ENCODE measurements at places on chromosomes 12 and 14. TPM values are rescaled to one million over a fixed set of nuclear protein-coding genes. Genes with fewer than 3 reads are reported as not detected.

MMP14 gene
- 603 TPM for total RNA-seq

GRCh38 chr12:26711569-26711968, 121.4 kb downstream of the ITPR2 start:
- peaks cover 13% of the 10 kb centered on the region for H3K36me3 ChIP-seq
- H3K27me3 ChIP-seq = no peaks in the 10 kb centered on the region
- no peak overlapping the region for H3K4me3 ChIP-seq
- no peak overlapping the region for H3K27ac ChIP-seq
- H3K4me1 ChIP-seq = no peaks in the 10 kb centered on the region
- DNase-seq = no peak

DNA sequence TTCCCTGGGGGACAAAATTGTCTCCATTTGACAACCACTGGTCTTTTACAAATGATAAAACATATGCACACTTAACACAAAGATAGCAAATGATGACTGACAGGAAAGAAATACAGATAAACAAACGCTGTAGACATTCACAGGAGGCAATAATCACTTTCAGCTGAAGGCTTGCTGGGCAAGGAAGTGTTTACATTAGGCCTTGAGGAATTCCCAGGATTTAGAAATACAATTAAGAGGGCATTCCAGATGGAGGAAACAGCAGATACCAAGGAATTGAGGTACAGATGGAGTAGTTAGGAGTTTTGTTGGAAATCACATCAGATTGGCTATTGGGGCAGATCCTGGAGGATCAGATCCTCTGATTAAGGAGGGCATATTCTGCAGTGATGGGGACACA, 93.9 kb downstream of the DYRK2 start:
- no peaks in the 10 kb centered on the region for H3K27me3 ChIP-seq
- no peaks in the 10 kb centered on the region for H3K4me1 ChIP-seq
- no peak overlapping the region for H3K27ac ChIP-seq
- DNase-seq = no peak
- H3K36me3 ChIP-seq = no peaks in the 10 kb centered on the region

- no peak overlapping the region for H3K27ac ChIP-seq
- H3K36me3 ChIP-seq = no peaks in the 10 kb centered on the region
- H3K4me1 ChIP-seq = no peaks in the 10 kb centered on the region
- no peak for DNase-seq
- no peaks in the 10 kb centered on the region for H3K27me3 ChIP-seq
Observed at GRCh38 chr12:120740871-120741270, 15.2 kb downstream of the ACADS start.

DNA sequence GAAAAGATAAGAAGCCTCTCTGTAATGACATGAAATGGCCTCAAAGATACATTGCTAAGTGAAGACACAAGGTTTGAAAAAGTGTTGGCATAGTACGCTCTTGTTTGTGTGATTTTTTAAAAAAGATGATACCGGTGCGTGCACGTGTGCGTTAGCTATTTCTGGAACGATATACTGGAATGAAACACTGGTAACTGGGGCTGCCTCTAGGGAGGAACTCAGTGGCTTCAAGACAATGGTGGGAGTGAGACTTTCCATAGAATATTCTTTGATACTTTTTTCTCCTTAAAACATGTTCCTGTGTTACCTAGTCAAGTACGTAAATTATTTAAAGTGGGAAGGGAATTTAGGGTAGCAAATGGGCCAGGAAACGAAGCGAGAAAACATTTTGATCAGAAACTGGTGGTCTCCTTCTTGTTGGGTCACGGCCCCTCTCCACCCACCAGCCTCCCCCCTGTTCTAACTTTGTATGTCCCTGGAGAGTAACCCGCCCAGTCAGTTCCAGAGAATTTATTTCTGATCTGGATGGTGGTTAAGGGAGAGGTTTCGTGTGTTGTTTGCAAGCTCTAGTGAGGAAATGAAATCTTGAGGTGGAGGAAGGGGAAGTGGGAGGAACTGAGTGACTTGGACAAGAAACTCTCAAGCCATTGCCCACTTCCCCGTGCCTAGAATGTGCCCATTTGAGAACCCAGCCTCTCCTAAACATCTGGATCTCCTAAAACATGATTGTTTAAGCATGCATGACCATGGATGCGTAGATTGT, 6.6 kb downstream of the FGF6 start:
- no peaks in the 10 kb centered on the region for H3K36me3 ChIP-seq
- no peak overlapping the region for H3K4me3 ChIP-seq
- H3K4me1 ChIP-seq = no peaks in the 10 kb centered on the region

TSPAN11 gene
- total RNA-seq = 4.5 TPM

DNA sequence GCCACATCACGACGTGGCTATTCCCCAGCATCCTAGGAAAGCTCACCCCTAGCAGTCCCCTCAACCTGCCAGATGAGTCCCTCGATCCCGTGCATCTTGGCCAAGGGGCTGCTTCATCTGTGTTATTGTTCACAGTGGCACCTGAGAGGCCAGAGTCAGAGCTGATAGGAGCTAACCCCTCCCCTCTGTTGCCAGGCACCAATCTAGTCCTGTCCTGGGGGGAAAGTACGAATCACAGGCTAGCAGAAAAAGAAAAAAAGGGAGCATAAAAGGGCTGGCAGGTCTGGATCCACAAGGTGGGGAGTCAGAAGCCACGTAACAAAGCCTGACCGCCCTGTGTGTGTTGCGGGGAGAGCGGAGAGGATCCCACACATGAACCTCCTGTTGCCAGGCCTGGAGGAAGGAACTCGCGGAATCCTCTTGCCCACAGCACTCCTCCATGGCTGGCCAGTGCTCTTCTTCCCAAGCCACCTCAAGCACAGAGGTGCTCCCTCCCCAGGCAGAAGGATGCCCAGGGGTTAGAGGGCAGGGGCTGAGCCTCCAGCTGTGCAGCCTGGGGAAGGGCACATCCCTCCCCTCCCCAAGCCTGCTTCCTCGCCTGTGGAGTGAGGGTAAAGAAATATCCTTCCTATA, 91.8 kb downstream of the ITPK1 start:
- H3K36me3 ChIP-seq = no peaks in the 10 kb centered on the region
- no peaks in the 10 kb centered on the region for H3K27me3 ChIP-seq
- no peak overlapping the region for H3K27ac ChIP-seq
- no peak overlapping the region for H3K4me3 ChIP-seq
- DNase-seq = no peak
- no peaks in the 10 kb centered on the region for H3K4me1 ChIP-seq
